ENCODE measurements at places on chromosomes 11 and 22. TPM values are rescaled to one million over a fixed set of nuclear protein-coding genes. Genes with fewer than 3 reads are reported as not detected.

GRCh38 chr22:41508770-41509170, 35.5 kb downstream of the POLR3H start:
- no peak for DNase-seq

GRCh38 chr11:85517272-85517671, 109.9 kb downstream of the DLG2 start:
- no peak for DNase-seq

NRXN2 gene
- 0.12 TPM for total RNA-seq

DNA sequence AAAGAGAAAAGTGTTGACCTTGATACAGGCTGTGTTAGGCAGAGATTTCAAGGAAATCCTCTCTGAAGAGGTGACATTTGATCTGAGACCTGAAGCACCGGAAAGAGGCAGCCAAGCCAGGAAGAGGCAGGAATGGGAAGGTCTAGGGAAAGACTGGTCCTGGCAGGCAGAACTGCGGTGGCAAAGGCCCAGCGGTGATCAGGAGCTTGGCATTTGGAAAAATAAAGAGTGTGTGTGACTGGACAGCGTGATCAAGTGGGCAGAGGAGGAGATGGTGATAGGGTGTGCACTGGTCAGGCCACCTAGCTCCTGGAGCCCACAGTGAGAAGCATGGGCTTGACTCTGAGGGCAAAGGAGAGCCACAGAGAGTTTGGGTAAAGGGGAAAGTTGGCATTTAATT, 27.2 kb upstream of the GAB4 start:
- peak; percentile 3 for DNase-seq

BRSK2 gene
- total RNA-seq: not detected

- DNase-seq: no peak
These were observed 13.0 kb downstream of the TEAD1 start for GRCh38 chr11:12687216-12687623.

GRCh38 chr11:5625281-5625680, 480 bp downstream of the TRIM34 start:
- no peak for DNase-seq

PARVA gene
- total RNA-seq: 46.4 TPM

GRCh38 chr11:44258190-44258489, 51.8 kb downstream of the ALX4 start:
- DNase-seq: peak; percentile 50

DNA sequence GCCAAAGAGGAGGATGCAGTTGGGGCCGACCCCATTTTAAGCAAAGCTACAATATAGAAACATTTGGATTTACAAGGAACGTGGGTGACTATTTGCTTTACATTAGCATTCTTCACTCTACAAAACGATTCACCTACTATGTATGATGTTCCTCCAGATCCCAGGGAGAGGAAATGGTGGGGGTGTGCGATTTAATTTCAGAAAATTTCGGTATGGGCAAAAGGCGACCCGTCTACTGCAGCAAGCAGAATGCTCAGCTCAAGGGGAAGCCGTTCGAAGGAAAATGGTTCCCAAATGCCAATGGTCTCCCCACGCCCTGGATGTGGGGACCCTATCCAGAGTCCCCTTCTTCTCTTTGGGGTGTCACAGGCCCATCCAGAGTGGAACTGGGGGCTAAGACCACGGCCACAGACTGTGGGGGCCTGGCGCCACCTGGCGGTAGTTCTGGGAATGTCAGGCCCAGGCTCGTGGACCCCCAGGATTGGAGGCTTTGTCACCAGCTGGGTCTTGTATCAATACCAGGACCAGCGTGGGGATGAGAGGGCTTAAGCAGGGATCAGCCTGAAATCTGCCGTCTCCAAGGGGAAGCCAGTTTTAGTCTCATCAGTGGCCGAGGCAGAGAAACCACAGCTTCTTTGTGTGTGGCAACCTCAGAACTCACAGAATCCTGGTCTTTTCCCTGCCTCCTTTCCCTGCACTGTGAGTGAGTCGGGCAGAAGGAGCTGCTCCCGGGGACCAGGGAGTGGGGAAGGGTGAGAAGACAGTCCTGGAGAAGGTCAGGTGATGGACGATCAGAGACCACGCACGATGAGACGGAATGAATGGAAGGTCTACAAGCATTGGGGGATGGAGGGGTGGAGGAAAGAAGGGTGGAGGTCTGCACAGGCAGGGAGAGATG, 8.4 kb downstream of the LRRC10B start:
- peak; percentile 16 for DNase-seq

CST6 gene
- 0.20 TPM for total RNA-seq

PRCP gene
- 89.6 TPM for total RNA-seq

GRCh38 chr11:116981266-116981885, 116.9 kb downstream of the SIK3 start:
- DNase-seq: no peak

SCN3B gene
- total RNA-seq: 0.20 TPM

DNA sequence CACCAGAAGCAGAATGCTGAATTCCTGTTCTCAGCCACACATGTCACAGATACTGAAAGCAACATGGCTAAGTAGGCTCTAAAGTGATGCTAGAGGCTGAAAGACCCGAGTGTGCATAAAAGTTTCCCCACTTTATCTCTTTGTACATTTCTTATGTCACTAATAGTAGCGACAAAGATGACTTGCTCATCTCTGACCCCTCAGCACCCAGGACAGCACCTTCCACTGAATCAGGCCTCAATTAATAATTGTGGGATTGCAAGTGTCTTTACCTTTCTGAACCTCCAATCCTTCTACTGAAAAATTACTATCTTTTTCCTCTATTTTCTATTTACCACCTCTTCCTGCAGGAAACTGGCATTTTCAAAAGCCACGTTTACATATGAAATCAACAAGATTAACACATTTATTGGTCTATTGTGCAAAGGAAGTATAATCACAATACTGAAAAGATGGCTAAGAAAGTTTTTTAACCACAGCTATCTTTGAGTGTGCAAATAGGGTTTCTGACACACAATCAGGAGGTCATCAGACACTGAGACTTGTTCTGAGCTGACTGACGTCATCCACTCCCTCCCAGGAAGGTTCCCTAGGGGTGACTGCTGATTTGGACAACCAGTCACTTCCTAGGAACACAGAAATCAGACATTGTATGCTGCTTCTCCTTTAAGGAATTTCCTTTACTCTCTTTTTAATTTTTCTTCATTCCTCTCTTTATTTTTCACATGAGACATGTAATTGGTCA, 213.9 kb upstream of the ISX start:
- peak; percentile 26 for DNase-seq

DNA sequence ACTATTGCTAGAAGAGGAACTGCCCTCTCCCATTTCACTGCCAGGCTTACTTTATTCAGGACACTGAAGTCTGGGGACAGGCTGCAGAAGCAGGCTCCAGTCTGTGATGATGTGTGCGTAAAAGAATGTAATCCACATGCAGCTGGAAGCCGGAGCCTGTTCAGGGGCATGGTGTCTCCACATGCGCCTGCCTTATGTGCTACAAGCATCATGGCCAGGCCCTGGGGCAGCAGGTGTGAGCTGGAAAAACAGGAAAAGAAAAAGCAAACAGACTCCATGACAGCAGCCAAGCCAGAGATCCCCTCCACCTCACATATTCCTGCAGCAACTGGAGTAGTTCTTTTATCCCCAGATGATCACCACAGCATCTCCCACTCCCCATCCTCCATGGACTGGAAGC, 33.4 kb downstream of the ARFGAP2 start:
- peak; percentile 83 for DNase-seq

- no peak for DNase-seq
These were observed 80.1 kb downstream of the CDKN1C start for GRCh38 chr11:2805388-2806056.

DNA sequence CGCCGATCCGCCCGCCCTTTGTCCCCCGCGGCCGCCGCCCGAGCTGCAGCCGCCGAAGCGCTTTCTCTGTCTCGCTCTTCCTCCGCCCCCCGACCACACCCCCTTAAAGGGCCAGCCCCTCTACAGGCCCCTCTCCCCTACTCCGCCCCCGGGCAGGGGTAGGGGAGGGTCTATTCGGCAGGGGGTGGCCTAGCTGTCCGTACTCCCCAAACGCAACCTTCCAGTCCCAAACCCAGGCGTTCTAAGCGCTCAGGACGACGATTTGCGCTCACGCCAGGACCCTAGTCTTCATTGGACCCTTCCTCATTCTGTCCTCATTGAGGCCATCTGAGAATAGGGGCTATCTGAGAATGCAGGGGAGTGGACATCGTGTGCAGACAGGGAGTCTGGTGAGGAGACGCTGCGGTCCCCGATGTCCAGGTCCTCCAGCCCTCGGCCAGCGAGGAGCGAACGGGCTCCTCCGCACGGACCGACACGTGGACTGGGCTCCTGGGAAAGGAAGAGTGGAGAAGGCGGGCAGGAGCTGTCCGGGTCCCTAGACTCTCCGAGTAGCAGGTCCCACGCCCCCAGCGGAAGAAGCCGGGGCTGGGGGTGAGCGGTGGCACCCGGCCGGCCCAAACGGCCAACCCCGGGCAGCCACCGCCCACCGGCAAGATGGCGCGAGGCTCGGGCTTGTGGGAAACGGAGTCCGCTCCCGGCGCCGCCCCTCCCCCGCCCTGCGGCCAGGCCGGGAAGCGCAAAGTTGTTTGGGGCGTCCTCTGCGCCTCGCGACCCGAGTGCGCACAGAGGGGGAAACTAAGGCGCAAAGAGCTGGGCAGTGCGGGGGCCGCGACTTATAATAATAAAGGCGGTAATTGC, at the start of gene PPP1R14B:
TSS of gene PPP1R14B (minus strand) at position 73 of the 858 bp plus-strand sequence. CDS start 270 bp downstream, outside the sequence.
- peak; percentile 88 for DNase-seq

RIBC2 gene
- 6.4 TPM for total RNA-seq

GRCh38 chr11:2995031-2995561, 3.0 kb upstream of the NAP1L4 start:
- DNase-seq: no peak

DNA sequence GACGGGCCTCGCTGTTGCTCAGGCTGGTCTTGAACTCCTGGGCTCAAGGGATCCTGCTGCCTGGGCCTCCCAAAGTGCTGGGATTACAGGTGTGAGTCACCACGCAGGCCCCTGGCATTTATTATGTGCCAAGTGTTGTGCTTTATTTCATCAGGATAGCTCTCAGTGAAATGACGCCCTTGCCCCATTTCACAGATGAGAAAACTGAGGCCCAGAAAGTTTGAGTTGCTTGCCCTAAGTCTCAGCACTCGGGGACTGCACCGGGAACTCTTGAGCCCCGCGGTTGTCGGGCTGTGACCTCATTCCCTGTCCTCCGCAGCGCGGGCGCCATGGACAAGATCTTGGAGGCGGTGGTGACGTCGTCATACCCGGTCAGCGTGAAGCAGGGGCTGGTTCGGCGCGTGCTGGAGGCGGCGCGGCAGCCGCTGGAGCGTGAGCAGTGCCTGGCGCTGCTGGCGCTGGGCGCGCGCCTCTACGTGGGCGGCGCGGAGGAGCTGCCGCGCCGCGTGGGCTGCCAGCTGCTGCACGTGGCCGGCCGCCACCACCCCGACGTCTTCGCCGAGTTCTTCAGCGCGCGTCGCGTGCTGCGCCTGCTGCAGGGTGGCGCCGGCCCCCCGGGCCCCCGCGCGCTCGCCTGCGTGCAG, 7.3 kb downstream of the USP35 start:
- no peak for DNase-seq

- peak; percentile 62 for DNase-seq
These were observed 5.8 kb upstream of the MIEF1 start for GRCh38 chr22:39496131-39496838.

GRCh38 chr11:80616070-80616800, 1175.4 kb upstream of the TENM4 start:
- DNase-seq: no peak

- DNase-seq: peak; percentile 41
These were observed 546 bp downstream of the DRAP1 start for GRCh38 chr11:65919573-65920371.

GRCh38 chr11:28223577-28223976, 115.4 kb downstream of the METTL15 start:
- no peak for DNase-seq

DNA sequence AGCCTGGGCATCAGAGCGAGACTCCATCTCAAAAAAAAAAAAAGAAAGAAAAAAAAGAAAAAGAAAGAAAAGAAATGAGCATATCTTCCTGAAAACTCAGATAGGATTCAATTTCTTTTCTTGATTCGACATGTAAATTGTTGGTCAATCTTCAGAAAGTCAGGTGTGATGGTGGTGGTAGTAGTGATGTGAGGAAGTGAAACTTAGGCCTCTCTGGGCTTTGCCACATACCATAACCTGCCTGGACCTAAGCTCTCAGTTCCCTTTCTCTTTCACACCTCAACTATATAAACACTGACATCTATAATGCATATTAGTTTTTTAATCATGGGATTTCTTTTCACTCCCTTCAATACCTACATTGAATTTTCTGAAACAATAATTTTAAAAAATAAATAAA, 98.0 kb upstream of the TBCEL start:
- DNase-seq: no peak

GRCh38 chr11:14894657-14895598, 2.9 kb upstream of the CYP2R1 start:
- no peak for DNase-seq

GRCh38 chr11:104464691-104465090, 300.7 kb upstream of the PDGFD start:
- DNase-seq: no peak

- DNase-seq: peak; percentile 73
These were observed 58.6 kb upstream of the PRDM11 start for GRCh38 chr11:45087900-45088160.

MALAT1 gene
- total RNA-seq: 608 TPM

- DNase-seq: no peak
These were observed 19.5 kb downstream of the BLID start for GRCh38 chr11:122096272-122097112.

- no peak for DNase-seq
These were observed 628.2 kb downstream of the FAM181B start for GRCh38 chr11:82105331-82105998.

DNA sequence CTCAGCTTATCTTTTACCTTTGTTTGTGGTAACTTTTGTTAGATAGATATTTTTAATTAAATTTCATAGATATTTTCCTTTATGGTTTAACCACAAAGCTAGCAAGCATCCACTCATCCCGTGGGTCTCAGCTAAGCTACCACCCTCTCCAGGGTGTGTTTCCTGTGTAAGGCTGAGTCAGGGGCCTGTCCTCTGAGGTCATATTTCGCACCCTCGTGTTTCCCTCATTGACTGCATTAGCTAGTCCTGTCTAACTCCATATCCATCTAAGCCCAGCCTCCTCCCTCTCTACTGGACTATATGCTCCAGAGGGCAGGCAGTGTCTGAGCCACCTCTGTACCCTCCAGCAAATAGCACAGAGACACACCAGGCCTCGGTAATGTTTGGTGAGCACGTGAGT, 16.7 kb downstream of the XRRA1 start:
- peak; percentile 54 for DNase-seq

- no peak for DNase-seq
These were observed 38.2 kb downstream of the CYB5R2 start for GRCh38 chr11:7635137-7635536.

MMP8 gene
- total RNA-seq: not detected

MRGPRX4 gene
- not detected for total RNA-seq

API5 gene
- total RNA-seq: 119 TPM

GRCh38 chr11:31118566-31118965, 251.0 kb downstream of the DCDC1 start:
- DNase-seq: no peak

Measured in M059J (cell line).